ENCODE measurements at places on chromosomes 16 and 17.

DNA sequence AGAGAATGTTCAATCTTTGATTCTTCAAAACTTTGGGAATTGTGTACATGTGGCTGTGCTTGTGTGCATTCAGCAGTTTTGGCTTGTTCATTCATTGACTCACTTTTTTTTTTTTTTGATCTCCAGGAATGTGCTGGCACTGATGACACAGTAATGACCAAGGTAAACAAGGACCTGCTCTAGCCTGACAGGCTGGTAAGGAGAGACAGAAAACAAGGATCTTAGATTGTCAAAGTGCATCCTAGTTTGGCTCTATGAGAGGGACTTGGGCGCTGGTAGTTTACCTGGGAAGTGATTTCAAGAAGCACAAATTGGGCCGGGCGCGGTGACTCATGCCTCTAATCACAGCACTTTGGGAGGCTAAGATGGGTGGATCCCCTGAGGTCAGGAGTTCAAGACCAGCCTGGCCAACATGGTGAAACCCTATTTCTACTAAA lies 233.1 kb upstream of the WSCD1 start:
- DNase-seq, result no peak

DNA sequence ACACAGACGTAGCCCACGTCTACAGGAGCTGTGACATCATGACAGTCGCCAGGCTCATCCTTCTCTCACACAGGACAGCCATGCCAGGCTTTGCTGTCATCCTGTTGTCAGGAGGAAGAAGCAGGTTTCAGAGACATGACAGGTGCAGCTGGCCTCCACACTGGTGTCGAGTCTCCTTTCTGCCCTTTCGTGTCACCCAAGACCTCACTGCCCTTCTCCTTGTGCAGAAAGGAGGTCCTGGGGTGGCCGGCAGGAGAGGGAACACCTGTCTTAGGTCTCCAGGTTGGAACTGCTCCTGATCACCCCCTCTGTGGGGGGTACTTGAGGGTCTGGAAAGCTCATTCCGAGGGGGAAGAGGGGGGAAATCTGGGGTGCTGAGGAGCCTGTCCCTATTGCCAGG lies 41.6 kb upstream of the IRF8 start:
- no peak for DNase-seq

GRCh38 chr16:31754998-31755615 lies 118.5 kb upstream of the ZNF267 start:
- DNase-seq, result no peak

GRCh38 chr17:55648086-55648485 lies 74.6 kb downstream of the TMEM100 start:
- no peak for DNase-seq

DNA sequence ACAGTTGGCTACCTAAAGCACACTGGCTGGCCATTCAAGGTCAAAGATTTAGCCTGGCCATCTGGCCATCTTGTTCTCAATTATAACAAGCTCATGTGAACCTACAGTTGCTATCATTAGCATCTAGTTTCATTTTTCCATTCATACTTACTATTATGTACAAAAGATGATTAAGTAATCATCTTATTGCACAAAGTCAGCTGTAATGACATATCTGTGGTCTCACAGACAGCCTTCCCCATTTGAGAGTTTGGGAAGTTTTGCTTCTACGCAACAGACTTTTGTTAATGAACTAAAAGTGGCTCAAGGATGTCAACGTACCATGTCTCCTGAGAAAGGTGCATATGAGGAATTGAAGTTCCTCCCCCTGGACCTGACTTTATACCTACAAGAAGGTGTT lies 51.3 kb downstream of the HS3ST3B1 start:
- no peak for DNase-seq

DNA sequence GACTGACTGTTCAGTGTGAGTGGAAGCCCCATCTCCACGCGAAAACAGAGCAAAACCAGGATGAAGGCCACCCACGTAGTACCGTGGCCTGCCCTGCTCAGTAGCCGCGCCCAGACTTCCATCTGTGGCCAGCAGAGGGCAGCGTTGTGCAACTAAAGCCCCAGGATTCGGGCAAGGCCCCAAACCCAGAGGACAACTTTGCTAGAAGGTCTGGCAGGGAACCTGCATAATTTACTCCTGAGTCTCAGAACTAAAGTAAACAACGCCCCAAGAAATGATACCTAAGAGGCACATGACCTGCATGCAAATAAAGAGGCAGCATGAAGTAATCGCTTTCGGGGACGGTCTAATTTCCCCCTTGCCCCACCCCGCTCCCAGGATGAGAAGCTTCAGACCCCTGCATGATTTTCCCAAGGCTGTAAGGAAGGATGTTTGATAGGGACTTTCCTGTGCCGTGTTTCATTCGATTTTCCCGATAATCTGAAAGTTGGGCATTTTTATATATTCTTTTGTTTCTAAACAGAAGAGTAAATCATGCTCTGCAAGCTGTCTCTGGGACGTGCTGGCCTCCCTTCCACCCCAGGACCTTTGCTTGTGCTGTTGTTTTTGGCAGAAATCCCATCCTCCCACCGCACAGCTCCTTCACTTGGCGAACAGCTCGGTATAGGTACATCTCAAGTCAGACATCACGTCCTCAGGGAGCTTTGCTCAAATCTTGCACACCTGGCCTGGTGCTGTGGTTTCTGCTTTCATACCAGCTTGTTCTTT lies 18.6 kb downstream of the HSBP1 start:
- peak; percentile 13 for DNase-seq

- DNase-seq, result no peak
These were observed 312.0 kb upstream of the CA10 start for GRCh38 chr17:52470553-52470952.

GRCh38 chr17:76268991-76269981 lies 4.1 kb downstream of the UBALD2 start:
- no peak for DNase-seq

GRCh38 chr16:2194166-2194834 lies 2.1 kb downstream of the CASKIN1 start:
- no peak for DNase-seq

- DNase-seq, result no peak
These were observed 210.6 kb upstream of the KCNJ16 start for GRCh38 chr17:69864462-69864861.

GRCh38 chr17:75778861-75779249 lies 5.8 kb upstream of the UNK start:
- peak; percentile 22 for DNase-seq

GRCh38 chr17:79937391-79938335 lies 98.0 kb downstream of the TBC1D16 start:
- DNase-seq, result no peak

DNA sequence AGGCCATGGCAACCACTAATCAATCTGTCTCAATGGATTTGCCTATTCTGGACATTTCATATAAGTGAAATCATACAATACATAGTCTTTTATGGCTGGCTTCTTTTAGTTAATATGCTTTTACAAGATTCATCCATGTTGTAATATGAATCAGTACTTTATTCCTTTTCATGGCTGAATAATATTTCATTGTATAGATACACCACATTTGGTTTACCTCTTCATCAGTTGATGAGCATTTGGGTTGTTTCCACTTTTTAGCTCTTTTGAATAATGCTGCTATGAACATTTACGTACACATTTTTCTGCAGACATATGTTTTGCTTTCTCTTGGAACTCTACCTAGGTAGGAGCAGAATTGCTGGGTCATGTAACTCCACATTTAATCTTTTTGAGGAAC lies 2.8 kb upstream of the ZNRF1 start:
- DNase-seq, result no peak

- DNase-seq, result no peak
These were observed 8.0 kb downstream of the AHSP start for GRCh38 chr16:31535737-31536136.

DNA sequence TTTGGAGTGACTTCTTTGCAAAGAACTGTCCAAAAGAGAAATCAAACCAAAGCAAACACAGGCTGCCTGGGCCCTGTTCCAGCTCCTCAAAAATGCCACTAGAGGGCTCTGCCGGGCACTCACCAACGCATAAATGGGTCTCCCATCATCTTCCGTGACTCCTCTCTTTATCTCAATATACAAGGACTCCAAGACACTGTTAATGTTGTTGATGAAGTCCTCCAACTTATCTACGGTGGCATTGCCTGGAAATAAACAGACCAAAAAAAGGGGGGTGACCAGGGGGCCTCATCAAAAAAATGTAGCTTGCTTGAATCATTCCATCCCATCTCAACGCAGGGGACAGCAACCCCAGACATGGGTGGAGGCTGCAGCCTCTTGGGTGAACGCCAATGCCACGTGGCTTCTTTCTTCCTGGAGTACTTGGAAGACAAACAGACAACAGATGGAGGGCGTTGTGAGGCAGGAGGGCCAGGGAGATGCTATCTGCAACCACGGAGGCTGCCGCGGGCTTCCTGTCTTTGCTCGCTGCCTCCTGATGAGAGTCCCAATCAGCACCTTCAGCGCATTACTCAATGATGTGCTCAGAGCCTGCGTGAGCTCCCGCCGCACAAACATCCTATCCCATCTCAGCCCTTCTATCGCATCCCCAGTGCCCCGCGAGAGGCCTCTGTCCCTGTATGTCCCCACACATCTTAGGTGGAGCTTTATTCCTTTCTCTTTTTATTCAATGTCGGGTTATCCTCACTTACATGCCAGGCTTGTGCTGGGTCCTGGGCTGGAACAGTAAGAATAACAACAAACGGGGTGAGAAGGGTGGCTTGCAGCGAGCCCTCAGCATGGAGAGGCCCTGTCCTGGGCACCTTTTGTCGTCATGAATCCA lies 32.0 kb downstream of the KDM8 start:
- no peak for DNase-seq

GRCh38 chr17:39653662-39654331 lies 11.4 kb upstream of the TCAP start:
- DNase-seq, result no peak

- no peak for DNase-seq
These were observed 118.5 kb upstream of the ZFHX3 start for GRCh38 chr16:73166441-73166851.

DNA sequence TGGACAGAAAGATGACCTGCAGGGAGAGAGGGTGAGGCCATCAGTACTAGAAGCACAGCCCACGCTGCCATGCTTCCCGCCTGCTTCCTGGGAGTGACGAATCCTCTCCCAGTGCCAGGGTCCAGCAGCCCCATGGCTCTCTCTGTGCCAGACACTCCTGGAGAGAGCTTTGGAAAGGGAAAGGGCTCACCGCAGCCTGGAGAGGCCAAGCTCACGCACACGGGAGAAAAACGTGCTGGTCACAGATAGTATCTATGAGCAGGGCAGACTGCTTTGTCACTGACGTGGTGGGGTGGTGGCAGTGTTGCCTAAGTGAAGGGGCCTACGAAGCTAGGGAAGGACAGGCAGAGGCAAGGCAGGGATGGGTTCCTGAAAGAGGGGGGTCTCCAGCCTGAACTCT lies 5.4 kb downstream of the WBP2 start:
- DNase-seq, result no peak

DNA sequence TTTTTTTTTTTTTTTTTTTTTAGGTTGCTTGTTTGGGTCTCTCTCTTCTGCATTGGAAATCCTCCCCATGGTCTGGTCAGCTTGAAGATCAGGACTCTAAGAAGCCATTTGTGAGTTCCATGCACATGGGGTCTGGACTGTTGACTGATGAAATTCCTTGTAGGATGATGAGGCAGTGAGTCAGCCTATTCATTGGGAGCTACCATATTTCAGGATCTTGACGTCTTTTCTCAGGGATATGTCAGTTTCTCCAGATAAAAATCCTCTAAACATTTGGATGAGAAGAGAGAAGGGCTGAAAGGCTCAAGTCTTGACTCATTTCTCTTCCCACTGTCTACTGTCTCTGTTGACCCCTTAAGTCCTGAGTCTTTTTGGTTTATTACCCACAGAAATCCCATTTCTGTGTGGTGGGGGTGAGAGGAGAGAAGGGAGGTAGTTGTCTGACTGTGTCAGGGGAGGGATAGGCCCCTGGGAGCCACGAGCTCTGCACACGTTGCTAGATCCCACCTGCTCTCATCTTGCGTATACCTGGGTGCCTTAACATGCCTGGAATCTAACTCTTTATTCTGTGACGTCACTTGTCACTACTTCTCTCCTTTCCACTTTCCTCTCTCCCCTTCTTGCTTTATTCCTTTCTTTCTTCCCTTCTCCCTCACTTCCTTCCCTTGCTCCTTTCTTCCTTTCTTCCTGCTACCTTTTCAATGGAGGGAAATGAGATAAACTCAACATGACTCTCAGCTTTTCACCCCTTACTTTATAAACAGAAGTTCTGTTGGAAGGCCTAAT lies 333.1 kb upstream of the XYLT1 start:
- DNase-seq, result no peak

- DNase-seq, result no peak
These were observed 47.2 kb upstream of the CLEC18A start for GRCh38 chr16:69903865-69904415.

DNA sequence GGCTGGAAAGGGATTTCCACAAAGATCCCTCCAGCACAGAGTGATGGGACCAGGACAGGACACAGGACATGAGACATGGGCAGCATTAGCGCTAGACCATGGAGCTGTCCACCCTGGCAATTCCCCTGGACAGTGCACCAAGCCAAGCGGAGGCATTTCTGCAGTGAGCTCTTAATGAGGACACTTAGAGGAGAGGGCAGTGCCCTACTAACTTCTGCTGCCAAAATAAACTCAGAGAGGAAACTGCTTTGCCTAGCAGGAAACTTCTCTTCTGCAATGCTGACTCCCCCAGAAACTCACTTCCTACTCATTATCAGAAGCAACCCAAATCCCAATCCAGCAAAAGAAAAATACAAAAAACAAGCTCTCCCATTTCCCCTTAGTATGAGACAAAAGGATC lies 119.2 kb downstream of the HS3ST2 start:
- no peak for DNase-seq

- no peak for DNase-seq
These were observed 63.2 kb downstream of the RPH3AL start for GRCh38 chr17:289409-289808.

DNA sequence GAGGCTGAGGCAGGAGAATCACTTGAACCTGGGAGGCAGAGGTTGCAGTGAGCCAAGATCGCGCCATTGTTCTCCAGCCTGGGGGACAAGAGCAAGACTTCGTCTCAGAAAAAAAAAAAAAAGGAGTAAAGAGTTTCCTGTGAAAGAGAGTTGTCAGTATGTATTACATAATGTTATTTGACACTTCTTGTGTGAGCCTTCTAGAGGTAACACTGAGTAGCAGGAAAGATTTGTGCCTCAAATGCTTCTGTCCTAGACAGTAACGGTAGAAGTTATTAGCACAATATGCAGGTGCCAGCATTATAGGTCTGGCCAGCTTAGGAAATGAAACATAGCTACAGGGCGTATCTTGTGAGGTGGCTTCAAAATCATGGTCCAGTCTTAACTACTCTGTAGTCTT lies 6.2 kb downstream of the RPS6KB1 start:
- DNase-seq, result no peak

DNA sequence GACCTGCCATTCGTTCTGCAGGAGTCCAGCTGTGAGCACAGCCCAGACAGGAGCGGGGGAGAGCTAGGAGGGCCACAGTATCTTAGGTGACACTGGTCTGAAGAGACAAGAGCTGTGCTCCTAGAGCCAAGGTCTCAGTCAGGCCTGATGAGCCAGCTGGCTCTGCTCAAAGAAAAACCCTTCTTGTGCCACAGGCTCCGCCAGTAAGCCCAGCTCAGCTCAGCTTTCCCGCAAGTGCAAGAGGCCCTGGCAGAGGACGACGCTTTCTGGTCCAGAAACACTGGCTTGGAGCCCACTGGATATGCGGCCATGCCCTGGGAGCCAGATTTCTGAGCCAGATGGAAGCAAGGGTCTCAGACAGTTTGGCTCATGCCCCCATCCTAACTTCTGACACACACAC lies 23.9 kb downstream of the PEMT start:
- no peak for DNase-seq
